Pons (tissue), 1 donor: ENCODE measurements at places on chromosomes 1 and 21.

- no peak for DNase-seq
Measured at GRCh38 chr21:39660191-39660980, 47.6 kb downstream of the B3GALT5 start.

DNA sequence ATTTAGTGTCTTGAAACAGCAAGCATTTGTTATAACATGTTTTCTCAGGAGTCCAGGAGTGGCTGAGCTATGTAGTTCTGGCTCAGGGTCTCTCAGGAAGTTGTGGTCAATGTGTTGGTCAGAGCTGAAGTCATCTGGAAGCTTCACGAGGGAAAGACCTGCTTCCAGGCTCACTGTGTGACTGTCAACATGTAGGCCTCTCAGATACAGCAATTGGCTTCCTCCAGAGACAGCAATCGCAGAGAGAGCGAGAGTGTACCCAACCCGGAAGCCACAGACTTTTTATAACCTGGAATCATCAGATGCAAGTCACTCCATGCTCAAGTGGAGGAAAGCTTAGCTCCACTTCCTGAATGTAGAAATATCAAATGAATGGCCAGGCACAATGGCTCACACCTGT is 40.9 kb downstream of the TNFRSF9 start:
- DNase-seq: peak; percentile 8

DNA sequence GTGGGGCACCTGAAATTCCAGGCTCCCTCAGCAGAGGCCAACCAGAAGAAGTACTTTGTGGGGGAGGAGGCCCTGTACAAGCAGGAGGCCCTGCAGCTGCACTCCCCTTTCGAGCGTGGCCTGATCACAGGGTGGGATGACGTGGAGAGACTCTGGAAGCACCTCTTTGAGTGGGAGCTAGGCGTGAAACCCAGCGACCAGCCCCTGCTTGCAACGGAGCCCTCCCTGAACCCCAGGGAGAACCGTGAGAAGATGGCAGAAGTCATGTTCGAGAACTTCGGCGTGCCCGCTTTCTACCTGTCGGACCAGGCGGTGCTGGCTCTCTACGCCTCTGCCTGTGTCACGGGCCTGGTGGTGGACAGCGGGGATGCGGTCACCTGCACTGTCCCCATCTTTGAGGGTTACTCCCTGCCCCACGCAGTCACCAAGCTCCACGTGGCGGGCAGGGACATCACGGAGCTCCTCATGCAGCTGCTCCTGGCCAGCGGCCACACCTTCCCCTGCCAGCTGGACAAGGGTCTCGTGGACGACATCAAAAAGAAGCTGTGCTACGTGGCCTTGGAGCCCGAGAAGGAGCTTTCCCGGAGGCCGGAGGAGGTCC is 634 bp downstream of the ACTRT2 start:
- DNase-seq: no peak

- no peak for DNase-seq
Measured at GRCh38 chr21:35291973-35292627, 243.0 kb upstream of the RUNX1 start.

- peak; percentile 73 for DNase-seq
Measured at GRCh38 chr1:71422221-71422620, 341.4 kb upstream of the ZRANB2 start.

DNA sequence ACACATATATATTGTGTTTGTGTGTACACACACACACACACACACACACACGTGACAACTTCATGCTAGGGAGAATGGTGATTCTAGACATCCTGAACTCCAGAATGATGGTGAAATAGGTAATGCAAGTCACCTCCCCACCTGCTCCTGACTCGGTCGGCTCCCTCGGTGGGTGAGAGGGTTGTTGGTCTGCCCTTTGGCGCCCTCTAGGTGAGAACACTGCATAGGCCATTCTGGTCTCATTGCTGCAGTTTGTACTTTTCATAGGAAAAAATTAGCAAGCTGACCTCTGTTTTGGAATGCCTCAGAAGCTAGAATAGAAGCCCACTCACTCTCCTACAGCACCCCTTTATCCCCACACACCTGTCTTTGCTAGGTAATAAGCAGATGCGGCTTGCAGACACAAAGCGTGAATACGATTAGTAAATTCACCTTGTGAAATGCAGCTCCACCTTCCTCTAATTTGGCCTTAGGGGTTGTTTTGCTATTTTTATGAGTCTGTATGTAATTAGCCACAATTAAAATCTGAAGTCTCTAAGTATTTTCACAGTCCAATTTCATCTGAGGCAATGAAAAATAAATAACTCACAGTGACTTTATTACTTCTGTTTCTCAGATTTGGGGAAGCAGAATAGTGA is 130.0 kb upstream of the KCNJ15 start:
- peak; percentile 16 for DNase-seq

GRCh38 chr1:56442290-56442877 is 137.0 kb downstream of the PLPP3 start:
- no peak for DNase-seq

- no peak for DNase-seq
Measured at GRCh38 chr1:10569531-10569930, 94.8 kb downstream of the PEX14 start.
